ENCODE measurements at places on chromosomes 7 and 10. TPM values are rescaled to one million over a fixed set of nuclear protein-coding genes. Genes with fewer than 3 reads are reported as not detected.

Gene PON1
- polyA plus RNA-seq = not detected

DNA sequence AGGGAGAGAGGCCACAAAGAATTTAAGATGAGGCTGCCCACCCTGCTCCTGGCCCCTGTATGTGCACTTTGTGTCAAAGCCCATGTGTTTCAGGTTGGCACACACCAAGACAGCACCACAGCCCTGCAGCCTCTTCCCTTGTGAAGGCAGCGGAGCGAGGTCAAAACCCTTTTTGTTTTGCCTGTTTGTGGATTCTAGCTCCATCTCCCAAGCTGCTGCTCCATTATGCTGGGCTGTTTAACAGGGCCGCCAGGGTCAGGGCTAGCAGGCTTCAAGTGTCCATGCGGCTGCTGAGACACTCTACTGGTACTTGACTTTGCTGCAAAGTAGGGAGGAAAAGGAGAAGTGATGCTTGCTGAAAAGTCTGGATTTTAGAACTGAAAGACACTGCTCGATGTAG is 142.3 kb upstream of the EFCAB10 start:
- no peak for DNase-seq

- DNase-seq = no peak
Measured at GRCh38 chr10:124301736-124302135, 117.0 kb downstream of the OAT start.

- DNase-seq = no peak
Measured at GRCh38 chr10:110006358-110007160, 1.2 kb upstream of the ADD3 start.

DNA sequence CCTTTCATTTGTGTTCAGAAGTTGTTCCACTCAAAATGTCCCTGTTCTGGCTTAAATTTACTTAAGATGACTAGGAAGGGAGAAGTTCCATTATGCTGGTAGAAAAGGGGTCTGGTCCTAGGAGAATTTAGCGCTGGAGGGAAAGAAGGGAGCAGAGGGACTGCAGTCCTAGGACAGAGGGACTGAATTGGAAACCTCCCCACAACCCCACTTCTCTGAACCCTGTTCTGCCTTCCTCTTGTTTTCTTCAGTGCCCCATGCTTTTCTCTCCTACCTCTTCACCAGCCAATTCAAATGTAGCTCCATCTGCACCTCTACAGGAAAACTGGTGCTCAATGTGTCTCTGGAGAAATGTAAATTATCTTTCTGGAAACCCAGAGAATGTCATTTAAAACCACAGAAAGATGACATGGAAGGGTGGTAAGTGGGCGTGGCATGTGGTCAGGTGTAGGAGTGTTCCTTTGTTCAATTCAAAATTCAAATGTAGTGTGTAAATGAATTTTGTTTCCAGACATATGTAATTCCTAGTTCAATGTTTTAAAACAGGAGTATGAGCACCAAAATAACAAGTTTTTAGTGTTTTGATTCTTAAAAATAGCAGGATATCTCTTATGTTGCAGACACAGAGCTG is 24.0 kb upstream of the RHOBTB1 start:
- no peak for DNase-seq

GRCh38 chr10:89476150-89476549 is 59.2 kb downstream of the SLC16A12 start:
- no peak for DNase-seq

Measured in keratinocyte (primary cell).